COR-L47 (cell line): ENCODE measurements at places on chromosomes 6 and 20.

DNA sequence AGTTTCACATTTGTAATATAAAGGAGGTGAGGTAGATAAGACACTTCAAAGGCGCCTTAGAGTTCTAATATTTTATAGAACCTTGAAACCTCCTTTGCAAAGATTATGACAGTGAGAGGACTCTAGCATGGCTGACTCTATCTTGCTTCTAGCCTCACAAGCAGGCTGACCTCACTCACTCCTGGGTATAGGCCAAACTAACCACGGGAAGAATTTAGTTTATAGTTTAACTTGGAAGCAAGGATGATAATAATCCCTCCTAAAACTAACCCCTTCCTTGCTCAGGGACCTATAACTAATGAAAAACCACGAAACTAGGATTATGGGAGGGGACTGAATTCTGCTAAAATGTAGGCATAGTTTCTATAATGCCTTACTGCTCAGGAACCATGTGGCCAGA lies 84.3 kb downstream of the FILIP1 start:
- no peak for DNase-seq

DNA sequence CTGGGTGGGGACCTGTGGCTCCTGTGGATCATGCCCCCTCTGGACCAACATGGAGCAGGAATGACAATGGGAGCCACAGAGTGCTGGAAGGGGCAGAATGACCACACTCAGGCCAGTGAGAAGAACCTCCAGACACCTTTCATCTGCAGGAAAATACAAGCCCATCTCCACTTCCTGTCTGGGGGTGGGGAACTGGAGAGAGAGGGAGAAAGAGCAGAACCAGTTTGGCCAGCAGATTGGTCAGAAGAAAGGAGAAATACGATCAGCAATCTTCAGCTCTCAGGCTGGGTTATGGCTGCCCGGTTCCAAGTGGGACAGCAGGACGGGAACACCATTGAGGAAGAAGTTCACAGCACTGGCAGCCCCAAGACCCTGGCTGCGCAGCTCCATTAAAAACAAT lies 37.0 kb downstream of the BMP7 start:
- DNase-seq, result no peak

DNA sequence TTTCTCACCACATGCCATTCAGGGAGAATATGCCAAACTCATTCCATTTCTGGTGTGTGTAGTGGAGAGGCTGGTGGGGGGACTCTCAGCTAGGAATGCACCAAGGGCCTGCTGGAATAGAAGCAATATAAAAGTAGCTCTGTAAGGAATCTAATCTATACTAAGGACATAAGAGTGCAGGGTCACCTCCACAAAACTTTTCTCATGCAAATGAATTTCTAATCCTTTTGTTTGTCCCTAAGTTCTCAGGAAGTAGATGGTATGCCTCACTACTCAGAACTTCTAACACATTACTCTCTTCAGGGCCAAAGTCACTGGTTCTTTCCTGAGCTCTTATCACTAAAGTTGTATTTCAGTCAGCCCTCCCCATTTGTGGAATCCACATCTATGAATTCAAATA lies 427.2 kb downstream of the C6orf118 start:
- no peak for DNase-seq

- no peak for DNase-seq
Observed at GRCh38 chr6:20234136-20234535, 21.9 kb upstream of the MBOAT1 start.

DNA sequence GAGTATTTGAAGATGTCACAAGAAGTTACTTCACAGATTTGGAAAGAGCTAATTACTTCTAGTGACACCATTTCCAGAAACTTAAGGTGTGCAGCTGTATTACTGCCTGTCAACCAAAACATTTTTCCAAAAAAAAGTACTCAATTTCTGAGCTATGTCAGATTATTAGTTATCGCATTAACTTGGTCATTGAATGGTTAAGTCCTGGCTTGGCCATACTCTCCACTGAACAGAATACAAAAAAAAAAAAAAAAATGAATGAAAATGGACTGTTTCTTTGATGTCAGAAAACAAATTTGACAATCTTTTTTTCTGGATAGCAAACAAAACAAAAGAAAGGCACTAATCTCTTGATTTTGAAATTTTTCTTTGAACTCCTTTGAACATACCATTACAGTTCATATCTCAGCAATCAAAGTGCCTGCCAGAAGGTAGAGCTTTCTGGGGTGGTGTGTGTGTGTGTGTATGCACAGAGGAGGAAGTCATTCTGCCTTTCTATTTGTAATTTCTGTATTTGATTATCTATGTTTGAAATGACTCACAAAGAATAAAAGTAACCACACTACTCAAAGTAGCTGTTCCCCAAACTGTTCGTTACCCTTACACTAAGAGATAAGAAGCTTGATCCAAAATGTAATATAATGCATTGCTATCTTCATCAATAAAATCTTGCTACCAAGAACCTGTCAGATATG lies 210.8 kb upstream of the FUT9 start:
- DNase-seq, result no peak

DNA sequence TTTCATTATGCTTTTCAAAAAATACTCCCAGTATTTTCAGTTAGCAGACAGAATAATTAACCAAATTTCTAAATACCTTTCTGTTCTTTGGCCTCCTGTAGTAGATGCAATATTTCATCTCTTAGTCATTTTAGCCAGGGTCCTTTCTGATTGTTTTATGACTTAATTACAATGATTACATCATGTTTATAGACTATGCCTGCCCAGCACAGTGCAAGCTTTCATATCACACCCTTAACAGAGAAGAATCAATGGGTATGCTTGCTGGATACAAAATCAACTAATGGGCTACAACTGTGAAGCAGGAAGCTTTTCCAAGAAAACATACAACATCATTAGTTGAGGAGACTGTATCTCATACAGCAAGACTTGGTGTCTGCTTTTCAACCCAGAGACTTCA lies 119.8 kb upstream of the NRSN1 start:
- no peak for DNase-seq

GRCh38 chr20:17905544-17905943 lies 63.0 kb downstream of the SNX5 start:
- no peak for DNase-seq

GRCh38 chr6:101478891-101479290 lies 85.4 kb downstream of the GRIK2 start:
- no peak for DNase-seq

DNA sequence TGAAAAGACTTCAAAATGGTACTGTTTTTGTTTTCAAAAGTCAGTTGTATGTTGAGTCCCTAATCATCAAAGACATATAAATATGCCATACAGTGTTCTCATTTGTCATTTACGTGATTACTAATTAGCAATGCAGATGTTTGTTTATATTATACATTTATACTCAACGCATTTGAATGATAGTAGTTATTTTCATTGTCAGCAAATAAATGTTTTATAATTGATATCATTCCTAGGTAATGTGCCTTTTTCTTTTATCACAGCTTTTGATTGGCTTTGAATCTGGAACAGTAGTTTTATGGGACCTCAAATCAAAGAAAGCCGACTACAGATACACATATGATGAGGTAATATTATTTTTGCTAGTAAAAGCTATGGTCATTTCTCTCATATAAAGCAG lies 62.6 kb downstream of the STXBP5 start:
- DNase-seq, result no peak

DNA sequence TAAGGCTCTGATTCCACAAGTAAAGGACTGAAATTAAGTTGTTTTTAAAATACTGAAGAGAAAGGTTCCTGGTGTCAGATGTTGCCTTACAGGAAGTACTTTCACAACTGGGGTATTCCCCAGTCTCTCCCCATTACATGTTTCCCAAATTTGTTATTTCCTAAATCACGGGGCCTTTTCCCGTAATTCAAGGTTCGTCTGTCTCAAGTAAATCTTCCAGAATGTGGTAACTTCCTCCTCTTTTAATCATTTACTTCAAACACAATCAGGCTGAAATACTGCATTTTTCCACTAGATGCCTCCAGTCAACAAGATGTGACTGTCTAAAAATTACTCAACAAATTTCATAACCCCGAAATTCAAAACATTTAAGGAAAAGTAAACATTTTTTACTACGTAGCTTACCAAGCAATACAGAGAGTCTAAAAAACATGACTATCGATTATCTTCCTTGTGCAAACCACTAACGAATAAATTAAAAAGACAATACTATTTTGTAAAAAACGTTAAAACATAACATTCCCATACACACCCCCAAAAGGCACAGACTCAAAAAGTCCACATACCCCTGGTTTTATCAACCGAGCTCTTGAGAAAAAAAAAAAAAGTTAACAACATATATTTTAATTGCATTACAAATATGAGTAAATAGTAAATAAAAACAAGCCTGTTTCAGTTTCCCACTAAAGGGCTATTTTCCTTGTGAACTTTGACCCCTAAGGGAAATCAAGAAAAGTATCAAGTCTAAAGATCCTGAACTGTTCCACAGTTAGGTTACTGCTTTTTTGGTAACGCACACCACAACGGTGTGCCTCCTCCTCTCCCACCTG lies 1.7 kb downstream of the SOD2 start:
- DNase-seq, result no peak

DNA sequence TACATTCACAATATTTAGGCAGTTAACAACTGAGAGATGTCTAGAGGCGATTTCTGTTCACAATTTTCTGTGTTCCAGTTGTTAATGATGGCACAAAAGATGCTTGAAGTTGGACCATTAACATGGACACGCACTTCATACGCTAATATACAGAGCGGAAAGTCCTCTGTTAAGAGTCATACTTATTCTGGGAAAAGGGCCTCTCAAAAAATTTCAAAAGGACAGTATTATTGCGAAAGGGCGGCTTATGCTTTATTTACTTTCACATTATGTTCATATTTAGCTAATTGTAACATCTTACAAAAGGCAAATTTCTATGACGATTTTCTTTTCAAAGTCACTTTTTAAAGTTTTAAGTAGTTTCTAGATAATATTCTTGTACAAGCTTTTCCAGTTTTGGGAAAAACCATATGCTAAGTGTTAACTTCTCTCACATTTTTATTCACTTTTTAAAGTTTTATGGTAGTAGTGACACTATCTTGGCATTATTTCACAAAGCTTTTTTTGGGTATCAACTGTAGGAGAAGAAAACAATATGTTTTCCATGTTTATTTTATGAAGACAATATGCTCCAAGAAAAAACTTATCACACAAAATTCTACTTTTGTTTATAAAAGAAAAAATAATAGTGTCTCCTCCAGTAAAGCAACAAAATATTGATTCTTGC lies 62.3 kb downstream of the MAP7 start:
- no peak for DNase-seq

DNA sequence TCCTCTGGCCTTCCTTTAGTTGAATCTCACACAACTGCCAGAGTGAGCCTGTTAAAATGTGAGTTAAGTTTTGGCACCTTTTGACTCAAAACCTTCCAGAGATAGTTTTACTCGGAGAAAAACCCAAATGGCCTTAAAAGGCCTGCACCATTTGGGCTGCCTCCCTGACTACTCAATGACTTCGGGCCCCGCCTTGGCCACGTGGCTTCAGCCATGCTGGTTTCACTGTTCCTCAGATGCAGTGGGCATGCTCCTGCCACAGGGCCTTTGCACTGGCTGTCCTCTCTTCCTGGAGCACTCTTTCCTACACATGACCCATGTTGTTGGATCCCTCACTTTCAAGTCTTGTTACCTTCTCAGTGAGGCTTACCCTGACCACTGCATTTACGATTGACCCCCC lies 18.3 kb downstream of the VEGFA start:
- no peak for DNase-seq

- DNase-seq, result no peak
Observed at GRCh38 chr6:35754452-35755277, 17.8 kb downstream of the ARMC12 start.

DNA sequence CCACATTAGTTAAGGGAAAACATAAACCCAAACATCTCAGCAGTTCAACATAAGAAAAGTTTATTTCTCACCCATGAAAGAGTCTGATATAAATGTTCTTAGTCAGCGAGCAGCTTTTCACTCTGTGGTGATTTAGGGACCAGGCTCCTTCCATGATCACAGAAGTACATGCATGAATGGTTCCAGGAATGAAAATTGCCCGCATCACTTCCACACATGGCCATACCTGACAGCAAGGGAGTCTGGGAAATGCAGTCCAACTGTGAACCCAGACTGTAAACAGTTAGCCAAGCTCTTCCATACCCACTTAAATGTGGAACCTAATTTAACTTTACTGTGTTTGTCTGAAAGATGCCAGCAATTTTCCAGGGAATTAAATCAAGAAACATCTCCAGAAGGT lies 353.9 kb downstream of the HACE1 start:
- no peak for DNase-seq

DNA sequence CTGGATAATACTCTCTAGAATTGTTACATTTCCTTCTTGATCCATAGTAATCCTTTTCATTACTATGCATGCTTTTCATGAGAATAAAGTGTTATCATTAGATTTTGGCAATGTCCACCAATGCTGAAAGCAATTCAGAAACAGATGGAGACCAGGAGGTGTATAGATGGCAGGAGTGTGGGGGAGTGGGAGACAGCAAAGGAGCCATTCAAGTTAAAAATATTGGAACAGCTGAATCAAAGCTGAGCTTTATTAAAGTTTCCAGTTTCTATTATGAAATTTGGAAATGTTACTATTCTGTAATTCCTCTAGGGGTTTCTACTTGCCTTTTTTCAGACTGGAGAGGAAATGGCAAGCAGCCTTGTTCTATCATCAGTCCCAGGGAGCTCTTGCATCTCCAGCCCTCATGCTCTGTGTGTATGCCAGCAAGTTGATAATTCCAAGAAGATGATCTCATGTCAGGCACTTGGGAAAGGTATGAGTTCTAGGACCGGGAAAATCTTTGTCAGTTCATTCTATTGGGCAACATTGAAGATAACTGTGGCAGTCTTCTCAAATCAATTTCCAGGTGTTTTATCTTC lies 228.0 kb downstream of the CD109 start:
- DNase-seq, result no peak

- DNase-seq, result no peak
Observed at GRCh38 chr20:60990643-60991042, 261.4 kb upstream of the CDH4 start.

DNA sequence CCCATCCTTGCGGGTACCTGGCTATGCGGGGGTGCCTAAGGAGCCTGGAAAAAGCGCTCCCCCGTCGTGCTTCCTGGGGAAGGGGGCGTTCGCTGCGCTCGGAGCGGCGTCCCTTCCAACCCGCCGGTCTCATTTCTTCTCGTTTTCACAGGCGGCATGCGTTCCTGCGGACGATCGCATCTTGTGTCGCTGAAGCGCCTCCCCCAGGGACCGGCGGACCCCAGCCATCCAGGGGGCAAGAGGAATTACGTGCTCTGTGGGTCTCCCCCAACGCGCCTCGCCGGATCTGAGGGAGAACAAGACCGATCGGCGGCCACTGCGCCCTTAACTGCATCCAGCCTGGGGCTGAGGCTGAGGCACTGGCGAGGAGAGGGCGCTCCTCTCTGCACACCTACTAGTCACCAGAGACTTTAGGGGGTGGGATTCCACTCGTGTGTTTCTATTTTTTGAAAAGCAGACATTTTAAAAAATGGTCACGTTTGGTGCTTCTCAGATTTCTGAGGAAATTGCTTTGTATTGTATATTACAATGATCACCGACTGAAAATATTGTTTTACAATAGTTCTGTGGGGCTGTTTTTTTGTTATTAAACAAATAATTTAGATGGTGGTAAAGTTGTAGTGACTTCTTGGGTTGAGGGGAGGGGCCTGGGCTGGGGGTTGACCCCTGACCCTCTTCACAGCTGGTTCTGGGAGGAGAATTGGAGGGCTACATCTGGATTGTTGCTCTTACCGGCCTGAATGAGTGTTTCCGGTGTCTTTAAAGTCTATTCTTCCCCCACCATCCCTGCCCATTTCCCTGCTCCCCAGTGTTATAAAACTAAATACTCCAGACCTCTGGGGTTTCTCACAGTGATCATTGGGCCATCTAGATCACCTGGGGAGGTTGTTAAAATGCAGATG lies 1.1 kb downstream of the ID1 start:
- peak; percentile 56 for DNase-seq

- DNase-seq, result no peak
Observed at GRCh38 chr6:162315291-162315690, 412.3 kb downstream of the PRKN start.
